Stomach (tissue), 19 donors: ENCODE measurements at places on chromosomes 7 and 10. TPM values are rescaled to one million over a fixed set of nuclear protein-coding genes. Genes with fewer than 3 reads are reported as not detected.

GRCh38 chr10:82212753-82213152 is 337.8 kb downstream of the NRG3 start:
- no peak overlapping the region for H3K4me3 ChIP-seq
- no peaks in the 10 kb centered on the region for H3K36me3 ChIP-seq
- no peak overlapping the region for H3K27ac ChIP-seq
- DNase-seq = no peak

- no peak overlapping the region for H3K4me3 ChIP-seq
- H3K27ac ChIP-seq = no peak overlapping the region
- H3K4me1 ChIP-seq = no peaks in the 10 kb centered on the region
- no peaks in the 10 kb centered on the region for H3K36me3 ChIP-seq
- DNase-seq = no peak
- H3K27me3 ChIP-seq = no peaks in the 10 kb centered on the region
Measured at GRCh38 chr7:73779517-73779916, 9.4 kb upstream of the CLDN3 start.

DNA sequence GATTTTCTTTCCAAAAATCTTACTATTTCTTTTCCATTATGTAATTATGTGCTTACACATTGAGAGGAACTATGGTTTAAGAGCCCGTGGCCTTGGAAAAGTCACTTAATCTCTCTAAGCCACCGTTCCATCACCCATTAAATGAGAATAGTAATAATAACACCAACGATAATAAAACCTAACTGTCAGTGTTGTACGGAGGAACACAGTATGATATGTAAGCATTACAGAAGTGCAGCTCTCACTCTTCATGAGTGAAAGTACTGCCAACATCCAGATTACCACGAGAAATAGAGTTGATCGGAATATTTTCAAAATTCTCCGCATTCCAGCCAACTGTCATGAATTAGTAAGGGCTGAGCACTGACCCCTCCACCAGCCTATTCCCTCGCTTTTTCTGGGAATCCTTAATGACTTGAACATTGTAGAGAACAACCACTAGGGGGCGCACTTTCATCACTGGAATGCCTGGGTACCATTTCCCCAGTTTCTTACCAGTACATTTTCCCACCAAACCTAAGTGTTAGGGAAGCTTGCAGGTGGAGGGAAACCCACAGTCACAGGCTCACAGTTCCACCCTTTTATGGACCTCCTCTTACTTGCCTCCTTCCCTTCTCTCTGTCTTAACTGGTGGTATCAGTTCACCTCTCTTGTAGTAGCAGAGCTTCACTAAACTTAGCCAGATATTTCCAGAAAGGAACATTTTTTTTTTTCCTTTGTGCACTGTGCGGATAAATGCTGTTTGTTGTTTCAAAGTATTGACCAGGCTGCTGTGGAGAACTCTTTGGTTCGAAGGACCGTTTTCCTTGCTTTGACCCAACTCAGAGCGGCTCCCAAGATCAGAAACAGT is 27.8 kb downstream of the NKX2-3 start:
- no peak overlapping the region for H3K4me3 ChIP-seq
- no peaks in the 10 kb centered on the region for H3K36me3 ChIP-seq
- H3K4me1 ChIP-seq = no peaks in the 10 kb centered on the region
- DNase-seq = peak; percentile 42
- H3K27ac ChIP-seq = no peak overlapping the region

GRCh38 chr7:133940368-133940767 is 186.8 kb upstream of the LRGUK start:
- H3K4me3 ChIP-seq = no peak overlapping the region
- no peak for DNase-seq
- H3K27ac ChIP-seq = no peak overlapping the region
- no peaks in the 10 kb centered on the region for H3K27me3 ChIP-seq

DNA sequence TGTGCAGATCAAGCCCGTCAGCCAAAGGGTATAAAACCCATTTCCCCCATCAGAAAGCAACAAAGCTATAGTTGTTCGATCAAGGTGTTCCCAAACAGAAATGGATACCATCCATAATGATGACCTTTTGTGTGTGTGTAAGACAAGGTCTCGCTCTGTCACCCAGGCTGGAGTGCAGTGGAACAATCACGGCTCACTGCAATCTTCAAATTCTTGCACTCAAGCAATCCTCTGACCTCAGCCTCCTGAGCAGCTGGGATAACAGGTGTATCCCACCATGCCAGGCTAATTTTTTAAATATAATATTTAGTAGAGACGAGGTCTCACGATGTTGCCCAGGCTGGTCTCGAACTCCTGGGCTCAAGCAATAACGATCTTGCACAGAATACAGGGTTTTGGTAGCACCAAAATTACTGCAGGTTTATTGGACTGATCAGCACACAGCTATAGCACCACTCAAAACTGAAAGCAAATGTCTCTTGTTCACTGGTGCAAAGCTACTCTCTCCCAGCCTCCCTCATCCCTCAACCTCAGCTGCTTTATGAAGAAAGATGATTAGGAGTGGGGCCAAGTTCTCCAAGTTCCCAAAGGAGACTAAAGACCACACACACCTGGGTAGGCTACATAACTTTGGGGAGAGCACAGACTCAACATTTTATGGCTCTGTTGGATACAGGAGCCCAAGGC is 80.5 kb downstream of the ABI1 start:
- no peaks in the 10 kb centered on the region for H3K36me3 ChIP-seq
- H3K27ac ChIP-seq = no peak overlapping the region
- no peaks in the 10 kb centered on the region for H3K27me3 ChIP-seq
- no peak for DNase-seq
- H3K4me1 ChIP-seq = peaks cover 13% of the 10 kb centered on the region

DNA sequence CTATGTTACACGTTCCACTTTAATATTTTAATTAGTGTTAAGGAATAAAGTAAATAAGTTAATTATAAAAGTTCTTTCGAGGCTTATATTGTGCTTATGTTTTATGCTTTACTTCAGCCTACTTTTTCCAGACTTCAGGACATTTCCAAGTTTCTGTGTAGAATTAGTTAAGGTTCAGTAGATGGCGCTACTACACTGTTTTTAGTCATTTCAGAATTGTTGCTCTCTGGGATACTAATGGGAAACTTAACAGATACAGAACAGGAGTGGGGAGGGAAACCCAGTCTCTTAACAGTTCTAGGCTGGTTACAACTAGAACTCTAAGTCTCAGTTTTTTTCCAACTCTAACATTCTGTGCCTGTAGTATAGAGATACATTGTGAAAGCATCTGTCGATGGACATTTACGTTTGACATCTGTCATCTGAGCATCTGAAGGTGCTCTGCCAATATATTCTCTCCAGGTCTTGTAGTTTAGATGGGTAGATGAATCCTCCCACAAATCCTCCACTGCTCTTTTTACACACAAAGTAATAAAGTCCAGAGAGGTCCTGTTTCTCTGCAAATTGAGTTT is 56.8 kb upstream of the FAM171A1 start:
- H3K36me3 ChIP-seq = no peaks in the 10 kb centered on the region
- no peak overlapping the region for H3K4me3 ChIP-seq
- peak; percentile 72 for DNase-seq
- no peaks in the 10 kb centered on the region for H3K27me3 ChIP-seq
- no peak overlapping the region for H3K27ac ChIP-seq

GRCh38 chr7:156780724-156781455 is 112.1 kb downstream of the LMBR1 start:
- H3K36me3 ChIP-seq = no peaks in the 10 kb centered on the region
- no peak for DNase-seq
- no peak overlapping the region for H3K27ac ChIP-seq
- no peak overlapping the region for H3K4me3 ChIP-seq
- no peaks in the 10 kb centered on the region for H3K27me3 ChIP-seq

- no peaks in the 10 kb centered on the region for H3K36me3 ChIP-seq
- no peak for DNase-seq
- no peaks in the 10 kb centered on the region for H3K27me3 ChIP-seq
- H3K4me1 ChIP-seq = no peaks in the 10 kb centered on the region
- no peak overlapping the region for H3K27ac ChIP-seq
Measured at GRCh38 chr7:90178679-90179278, 24.5 kb downstream of the STEAP1 start.

- no peak overlapping the region for H3K4me3 ChIP-seq
- no peaks in the 10 kb centered on the region for H3K27me3 ChIP-seq
- no peak for DNase-seq
- no peaks in the 10 kb centered on the region for H3K36me3 ChIP-seq
Measured at GRCh38 chr10:127532659-127533058, 16.4 kb upstream of the NPS start.

GRCh38 chr7:74233655-74234285 is 20.4 kb downstream of the RFC2 start:
- H3K27ac ChIP-seq = no peak overlapping the region
- H3K27me3 ChIP-seq = no peaks in the 10 kb centered on the region
- no peaks in the 10 kb centered on the region for H3K4me1 ChIP-seq
- no peak overlapping the region for H3K4me3 ChIP-seq
- DNase-seq = no peak

DNA sequence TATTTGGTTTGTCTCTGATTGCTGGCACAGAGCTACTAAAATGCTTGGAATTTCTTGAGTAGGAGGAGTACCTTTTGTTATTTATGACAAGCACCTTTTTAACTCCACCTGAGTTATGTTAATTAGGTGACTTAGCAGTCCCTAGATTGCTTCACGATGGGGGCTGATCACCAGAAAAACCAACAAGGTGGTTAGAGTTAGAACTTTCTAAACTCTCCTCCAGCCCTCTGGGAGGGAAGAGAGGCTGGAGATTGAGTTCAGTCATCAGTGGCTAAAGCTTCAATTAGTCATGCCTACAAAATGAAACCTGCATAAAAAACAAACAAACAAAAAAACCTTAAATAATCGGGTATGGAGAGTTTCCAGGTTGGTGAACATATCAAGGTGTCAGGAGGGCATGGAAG is 23.6 kb upstream of the ING3 start:
- H3K27ac ChIP-seq = no peak overlapping the region
- H3K4me1 ChIP-seq = no peaks in the 10 kb centered on the region
- DNase-seq = no peak
- H3K27me3 ChIP-seq = no peaks in the 10 kb centered on the region

DNA sequence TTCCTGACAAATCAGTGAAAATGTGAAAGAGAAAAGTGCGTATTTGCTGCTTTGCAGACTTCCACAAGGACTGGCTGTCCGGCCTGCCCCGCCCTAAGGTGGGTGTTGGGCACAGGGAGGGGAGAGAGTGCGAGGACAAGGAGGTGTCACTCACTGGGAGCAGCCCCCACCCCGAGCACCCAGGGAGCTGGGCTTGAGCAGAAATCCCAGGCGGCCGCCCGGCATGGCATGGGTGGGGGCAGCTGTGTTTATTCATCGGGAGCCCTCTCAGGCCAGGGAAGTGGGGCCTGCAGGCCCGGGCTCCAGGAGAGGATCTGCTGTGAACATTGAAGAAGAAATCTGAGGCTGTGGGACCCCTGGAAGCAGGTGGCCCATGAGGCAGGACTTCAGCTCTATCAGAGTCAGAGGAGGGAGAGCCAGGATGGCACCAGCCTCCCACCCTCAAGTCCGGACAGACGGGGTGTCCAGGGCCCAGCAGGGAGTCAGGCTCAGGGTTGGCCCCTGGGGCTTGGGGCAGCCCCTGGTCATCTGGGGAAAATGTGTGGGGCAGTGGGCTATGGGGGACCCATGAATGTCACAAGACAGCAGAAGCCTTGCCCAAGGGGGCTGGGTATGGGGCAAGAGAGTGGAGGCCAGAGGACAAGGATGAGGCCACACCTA is 164.4 kb upstream of the PPP2R2D start:
- DNase-seq = peak; percentile 24
- no peaks in the 10 kb centered on the region for H3K27me3 ChIP-seq
- no peak overlapping the region for H3K27ac ChIP-seq
- no peak overlapping the region for H3K4me3 ChIP-seq
- no peaks in the 10 kb centered on the region for H3K4me1 ChIP-seq

GRCh38 chr10:62085404-62085803 is 183.2 kb downstream of the RTKN2 start:
- no peaks in the 10 kb centered on the region for H3K27me3 ChIP-seq
- DNase-seq = no peak
- peaks cover 52% of the 10 kb centered on the region for H3K36me3 ChIP-seq
- H3K4me1 ChIP-seq = peaks cover 41% of the 10 kb centered on the region
- H3K27ac ChIP-seq = peak overlapping the region; percentile 82

- no peaks in the 10 kb centered on the region for H3K4me1 ChIP-seq
- no peak overlapping the region for H3K27ac ChIP-seq
- H3K27me3 ChIP-seq = no peaks in the 10 kb centered on the region
- no peak overlapping the region for H3K4me3 ChIP-seq
Measured at GRCh38 chr10:75061709-75062505, 49.5 kb upstream of the SAMD8 start.

DNA sequence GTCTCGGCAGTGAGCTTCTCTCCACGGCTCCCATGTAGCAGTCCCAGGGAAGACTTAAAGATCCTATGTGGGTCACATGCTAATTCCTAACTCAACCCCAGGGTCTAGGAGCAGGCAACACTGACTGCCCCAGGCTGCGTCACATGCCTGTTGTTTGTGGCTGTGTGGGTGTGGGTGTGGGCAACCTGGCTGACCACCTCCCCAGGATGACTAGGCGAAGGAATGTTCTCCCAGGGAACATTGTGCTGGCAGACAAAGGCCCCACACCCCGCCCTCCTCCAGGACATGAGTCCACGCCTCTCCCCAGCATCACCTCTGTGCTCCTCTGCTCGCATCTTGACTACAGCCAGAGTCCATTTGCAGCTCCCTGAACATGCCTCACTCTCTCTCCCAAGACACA is 30.3 kb downstream of the SLC29A3 start:
- no peaks in the 10 kb centered on the region for H3K27me3 ChIP-seq
- peaks cover 31% of the 10 kb centered on the region for H3K36me3 ChIP-seq

DNA sequence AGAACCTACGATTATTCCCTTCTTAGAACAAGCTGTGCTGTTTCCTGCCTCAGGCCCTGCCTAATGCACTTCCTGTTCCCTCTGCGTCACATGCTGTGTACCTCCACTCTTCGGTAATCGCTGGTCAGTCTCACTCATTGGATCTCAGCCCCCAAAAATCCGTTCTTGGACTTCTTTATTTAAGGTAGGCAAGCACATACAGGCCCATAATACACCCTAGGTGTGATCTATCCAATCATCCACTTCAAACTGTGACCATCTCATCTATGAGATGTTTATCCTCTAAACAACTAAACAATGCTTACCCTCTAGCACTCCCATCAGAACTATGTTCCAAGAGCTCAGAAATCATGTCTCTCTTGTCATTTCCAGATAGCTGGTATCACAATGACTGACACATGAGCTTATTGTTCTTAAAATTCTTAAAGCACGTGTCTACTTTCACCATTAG is 83.9 kb downstream of the CADPS2 start:
- DNase-seq = no peak
- no peak overlapping the region for H3K4me3 ChIP-seq
- H3K4me1 ChIP-seq = peaks cover 24% of the 10 kb centered on the region
- no peaks in the 10 kb centered on the region for H3K36me3 ChIP-seq
- no peak overlapping the region for H3K27ac ChIP-seq
- no peaks in the 10 kb centered on the region for H3K27me3 ChIP-seq

DNA sequence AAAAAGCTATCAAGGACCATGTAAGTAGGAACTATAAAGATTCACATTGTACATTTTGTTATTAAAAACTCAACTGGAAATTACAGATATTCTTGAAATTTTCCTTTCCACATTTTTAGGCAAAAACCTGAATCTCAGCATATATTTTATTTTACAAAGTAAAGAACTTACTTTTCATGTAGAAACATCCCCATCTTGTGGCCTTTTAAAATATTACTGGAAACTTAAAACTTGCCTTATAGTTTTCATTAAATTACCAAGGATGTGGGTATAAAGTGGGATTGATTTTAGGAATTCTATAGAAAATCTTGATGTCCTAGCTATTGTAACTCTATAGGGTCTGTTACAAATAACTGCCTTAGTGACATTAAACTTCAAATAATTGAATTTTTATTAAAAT is 10.6 kb downstream of the DBF4 start:
- no peak overlapping the region for H3K27ac ChIP-seq
- peaks cover 36% of the 10 kb centered on the region for H3K36me3 ChIP-seq
- no peak overlapping the region for H3K4me3 ChIP-seq
- no peaks in the 10 kb centered on the region for H3K4me1 ChIP-seq

NEUROG3 gene
- not detected for total RNA-seq

C10orf95 gene
- not detected for total RNA-seq

MICALL2 gene
- 119 TPM for total RNA-seq

MINDY4 gene
- total RNA-seq = 6.4 TPM

ECHS1 gene
- 81.7 TPM for total RNA-seq

CLDN4 gene
- total RNA-seq = 18.9 TPM

CYP3A4 gene
- total RNA-seq = not detected
